Body of pancreas (tissue), 4 donors: ENCODE measurements at places on chromosomes 1 and 21. TPM values are rescaled to one million over a fixed set of nuclear protein-coding genes. Genes with fewer than 3 reads are reported as not detected.

DNA sequence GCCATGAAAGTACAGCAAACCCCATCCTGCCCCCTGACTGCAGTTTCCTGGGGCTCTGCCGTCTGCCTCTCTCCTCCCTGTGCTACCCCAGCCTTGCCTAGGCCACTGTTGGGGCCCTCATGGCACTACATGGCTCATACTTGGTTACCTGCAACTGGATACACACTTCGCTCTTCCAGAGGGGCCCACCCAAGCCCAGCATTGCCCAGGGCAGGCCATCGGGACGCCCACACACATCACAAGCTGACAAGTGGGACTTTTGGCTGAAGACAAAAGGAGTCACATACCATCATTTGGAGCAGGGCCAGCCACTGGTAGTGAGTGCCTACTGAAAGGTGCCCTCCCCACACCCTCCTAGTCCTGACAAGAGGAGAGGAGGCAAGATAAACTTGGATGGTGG is 82.8 kb downstream of the CD247 start:
- no peak for DNase-seq

DNA sequence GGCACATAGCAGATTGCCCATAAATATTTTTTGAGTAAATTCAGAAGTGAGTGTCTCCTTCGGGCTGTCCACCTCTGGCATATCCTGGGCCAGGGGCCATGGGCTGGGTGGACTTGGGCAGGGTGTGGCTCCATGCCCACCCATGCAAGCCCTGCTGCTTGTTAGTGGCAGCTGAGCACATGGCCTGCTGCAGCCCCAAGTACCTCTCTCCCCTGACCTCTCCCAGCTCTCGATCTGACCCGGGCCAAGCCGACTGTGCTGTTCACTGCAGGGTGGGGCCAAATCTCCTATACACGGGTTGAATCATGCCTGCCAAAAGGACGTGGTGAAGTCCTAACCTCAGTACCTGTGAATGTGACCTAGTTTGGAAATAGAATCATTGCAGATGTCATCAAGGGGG is 132.5 kb upstream of the C1orf174 start:
- DNase-seq: no peak

Gene LCE1F
- not detected for total RNA-seq

DNA sequence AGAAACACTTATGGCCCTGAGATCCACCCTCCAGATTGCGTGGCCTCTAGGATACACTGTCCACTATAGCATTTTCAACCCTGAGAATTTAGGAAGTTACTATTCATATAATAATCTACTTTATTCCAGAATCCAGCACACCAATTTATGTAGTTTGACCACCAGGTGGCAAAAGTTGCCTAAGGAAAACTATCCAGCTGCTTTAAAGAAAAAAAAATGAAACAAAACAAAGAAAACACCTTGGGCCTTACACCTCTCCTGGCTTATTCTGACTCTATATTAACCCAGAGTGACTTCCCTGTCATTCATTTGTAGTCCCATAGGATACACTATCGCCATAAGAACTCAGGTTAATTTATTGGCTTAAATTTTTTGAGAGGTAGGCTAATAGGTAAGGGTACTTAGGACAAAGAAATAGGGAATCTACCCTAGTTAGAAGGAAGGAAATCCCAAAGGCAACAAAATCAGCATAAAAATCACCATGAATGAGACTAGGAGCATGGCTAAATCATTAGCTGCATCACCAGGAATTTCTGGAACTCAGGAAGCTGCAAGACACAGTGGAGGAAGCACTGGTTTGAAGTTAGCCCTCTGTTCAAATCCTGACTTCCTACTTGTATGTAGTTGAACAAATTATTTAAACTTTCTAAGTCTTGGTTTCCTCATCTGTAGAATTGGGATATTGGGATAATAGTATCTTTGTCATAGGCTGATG is 107.5 kb downstream of the SPAG17 start:
- peak; percentile 37 for DNase-seq

Gene ITLN2
- not detected for total RNA-seq

Gene KCNQ4
- 4.0 TPM for total RNA-seq

- DNase-seq: peak; percentile 31
These were observed 11.7 kb downstream of the ITLN2 start for GRCh38 chr1:160942926-160943325.
